ENCODE measurements at places on chromosomes 7 and 10.
A peak's percentile ranks its signal among the peaks of the same experiment; 100 is the strongest.

- no peak for DNase-seq
These were observed 25.1 kb upstream of the GPR37 start for GRCh38 chr7:124790645-124791044.

DNA sequence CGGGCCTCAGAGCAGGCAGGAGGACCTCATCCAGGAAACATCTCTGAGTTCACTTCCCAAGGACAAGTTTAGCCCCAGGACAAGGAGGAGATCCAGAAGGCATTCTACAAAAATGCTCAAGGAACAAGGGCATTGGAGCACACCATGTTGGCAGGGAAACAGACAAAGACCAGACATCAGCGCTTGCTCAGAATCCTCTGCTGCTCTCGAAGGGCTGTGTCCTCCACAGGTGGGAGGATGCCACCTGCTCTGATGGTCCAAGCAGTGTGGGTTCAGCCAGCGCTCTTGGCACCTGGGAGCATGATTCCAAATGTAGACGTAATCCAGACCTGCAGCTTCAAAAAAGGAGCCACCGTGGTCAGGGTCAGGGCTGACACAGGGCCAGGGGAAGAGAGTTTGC, 160.7 kb downstream of the DPP6 start:
- DNase-seq, result no peak

DNA sequence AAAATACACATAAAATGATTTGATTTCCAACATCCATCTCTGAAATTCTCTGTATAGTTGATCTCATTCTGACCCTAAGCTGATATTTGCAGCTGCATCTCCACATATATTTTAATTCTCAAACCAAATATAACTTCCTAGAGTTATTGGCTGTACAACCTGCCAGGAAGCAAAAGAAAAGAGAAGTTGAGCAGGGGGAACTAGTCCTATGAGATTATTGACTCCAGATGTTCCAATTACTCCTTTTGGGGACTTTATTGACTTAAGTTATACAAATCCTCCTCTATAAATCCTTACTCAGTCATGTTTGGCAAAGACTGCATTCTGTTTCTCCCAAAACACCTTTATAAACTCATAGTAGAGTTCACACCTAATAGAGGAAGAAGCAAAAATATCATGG, 599.4 kb upstream of the ANKRD30A start:
- DNase-seq, result no peak

DNA sequence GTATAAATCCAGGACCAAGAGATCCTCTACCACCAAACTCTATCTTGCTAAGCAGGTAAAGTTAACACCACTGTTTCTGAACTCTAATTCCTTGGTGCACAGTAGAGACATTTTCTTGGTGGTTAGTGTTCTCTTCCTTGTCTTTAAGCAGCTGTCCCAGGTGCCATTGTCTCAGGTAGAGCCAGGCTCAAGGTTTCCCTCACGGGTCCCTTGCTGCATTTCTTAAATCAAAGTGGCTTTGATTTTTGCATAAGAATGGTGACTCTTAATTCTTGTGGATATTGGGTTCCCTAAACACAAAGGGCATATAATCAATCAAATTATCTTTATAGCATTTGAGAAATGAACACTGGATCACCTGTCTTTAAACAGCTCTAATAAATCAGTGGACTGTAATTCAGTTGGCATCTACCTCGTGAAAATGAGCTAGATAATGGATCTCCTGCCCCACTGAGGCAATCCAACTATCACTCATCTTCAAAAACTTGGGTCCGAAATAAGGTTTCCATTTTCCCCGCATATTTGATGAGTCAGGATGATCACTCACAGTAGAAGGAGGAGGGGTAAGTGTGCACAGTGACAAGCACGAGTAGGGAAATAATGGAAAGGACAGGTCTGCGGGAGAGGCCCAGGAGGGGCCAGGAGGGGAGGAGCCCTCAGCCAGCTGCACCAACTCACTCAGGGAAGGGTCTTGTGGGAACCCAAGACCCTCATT, 2.4 kb downstream of the ABCC2 start:
- DNase-seq, result no peak

DNA sequence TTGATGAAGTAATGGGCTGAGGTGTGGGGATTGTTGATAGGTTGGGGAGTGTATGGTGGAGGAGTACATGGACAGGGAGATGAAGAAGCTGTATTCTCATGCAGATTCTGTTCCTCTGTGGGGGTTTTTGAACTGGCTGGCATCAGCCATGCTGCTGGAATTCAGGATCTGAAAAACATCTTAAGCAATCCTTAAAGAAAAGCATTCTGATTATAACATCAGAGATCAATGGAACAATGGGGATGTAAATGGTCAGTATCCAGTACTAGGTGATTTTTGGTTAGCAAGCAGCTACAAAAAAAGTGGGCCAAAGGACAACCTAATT, 247.5 kb upstream of the GALNT17 start:
- DNase-seq, result no peak

DNA sequence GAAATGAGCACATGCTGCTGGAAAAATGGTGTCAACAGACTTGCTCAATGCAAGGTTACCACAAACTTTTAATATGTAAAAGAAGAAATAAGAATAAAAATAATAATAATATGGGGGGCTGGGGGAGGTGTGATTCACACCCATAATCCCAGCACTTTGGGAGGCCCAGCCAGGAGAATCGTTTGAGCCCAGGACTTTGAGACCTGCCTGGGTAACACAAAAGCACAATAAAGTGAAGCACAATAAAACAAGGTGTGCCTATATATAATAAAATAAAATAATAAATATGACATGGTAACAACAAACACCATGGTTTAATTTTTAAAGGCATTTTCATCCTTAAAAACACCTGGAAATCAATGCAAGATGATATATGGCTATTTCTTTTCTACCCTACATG, 25.1 kb downstream of the EIF3A start:
- DNase-seq, result no peak

DNA sequence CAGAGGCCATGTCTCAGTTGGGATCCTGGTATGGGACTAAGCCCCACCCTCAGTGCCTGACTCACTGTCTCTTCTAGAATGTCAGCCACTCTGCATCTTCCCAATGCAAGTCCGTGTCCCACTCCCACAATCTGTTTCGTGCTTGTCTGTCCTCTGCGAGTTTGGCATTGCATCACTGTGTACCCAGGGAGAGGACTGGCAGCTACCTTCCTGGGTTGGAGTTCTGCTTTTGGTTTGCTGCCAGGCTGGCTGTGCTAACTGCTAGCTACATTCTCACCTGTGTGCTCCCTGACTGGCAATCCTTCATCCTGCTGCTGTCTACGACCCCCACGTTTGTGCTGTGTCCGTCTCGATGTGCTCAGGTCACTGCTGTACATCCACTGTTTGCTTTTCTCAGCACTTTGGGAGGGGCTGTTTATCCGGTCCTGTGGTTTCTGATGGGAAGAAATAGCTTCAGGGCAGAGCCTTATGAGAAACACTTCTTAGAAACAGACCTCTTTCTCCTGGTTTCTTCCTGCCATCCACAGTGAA, 56.0 kb upstream of the GLI3 start:
- no peak for DNase-seq

- DNase-seq, result no peak
These were observed 146.9 kb upstream of the ANK3 start for GRCh38 chr10:60536529-60537114.

DNA sequence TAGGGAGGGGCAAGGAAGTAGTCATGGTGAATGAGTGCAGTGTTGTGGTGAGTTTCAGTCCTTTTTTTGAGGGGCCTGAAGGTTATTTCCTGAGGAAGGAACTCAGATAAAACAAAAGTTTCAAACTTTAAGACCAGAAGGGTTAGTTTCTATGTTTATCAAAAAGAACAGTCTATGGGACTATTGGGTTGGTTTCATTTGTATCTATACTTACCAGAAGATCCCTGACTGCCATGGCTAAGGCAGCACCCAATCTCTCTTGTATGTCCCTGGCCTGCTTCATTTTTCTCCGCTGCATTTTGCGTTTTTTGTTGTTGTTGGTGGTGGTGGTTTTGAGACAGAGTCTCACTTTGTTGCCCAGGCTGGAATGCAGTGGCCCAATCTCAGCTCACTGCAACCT, 19.3 kb upstream of the GAD2 start:
- no peak for DNase-seq

DNA sequence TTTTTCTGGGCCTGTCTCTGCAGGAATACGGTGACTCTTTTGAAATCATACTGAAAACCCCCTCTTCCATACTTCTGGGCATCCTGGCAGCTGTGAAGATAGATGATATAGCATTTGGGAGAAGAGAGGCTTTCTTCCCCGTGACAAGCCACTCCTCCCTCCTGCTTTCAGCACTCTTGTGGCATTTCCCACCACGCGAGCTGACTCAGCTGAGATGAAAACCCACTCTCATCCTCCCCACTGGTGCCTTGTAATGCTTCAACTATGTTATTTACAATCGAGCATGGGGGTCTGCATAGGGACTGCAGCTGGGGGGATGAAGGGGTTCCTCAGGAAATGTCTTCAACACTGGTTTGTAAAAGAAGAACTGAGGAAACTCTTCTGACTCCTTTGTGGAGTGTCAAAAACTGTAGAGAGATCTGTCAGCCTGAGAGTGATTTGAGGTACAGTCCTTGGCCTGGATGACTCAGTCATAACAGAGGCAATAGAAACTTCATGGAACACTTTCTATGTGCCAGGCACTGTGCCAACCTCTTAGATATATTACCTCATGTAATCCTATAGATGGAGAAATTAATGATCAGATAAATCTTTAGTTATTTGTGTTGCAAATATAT, 1.7 kb upstream of the TBATA start:
- no peak for DNase-seq

DNA sequence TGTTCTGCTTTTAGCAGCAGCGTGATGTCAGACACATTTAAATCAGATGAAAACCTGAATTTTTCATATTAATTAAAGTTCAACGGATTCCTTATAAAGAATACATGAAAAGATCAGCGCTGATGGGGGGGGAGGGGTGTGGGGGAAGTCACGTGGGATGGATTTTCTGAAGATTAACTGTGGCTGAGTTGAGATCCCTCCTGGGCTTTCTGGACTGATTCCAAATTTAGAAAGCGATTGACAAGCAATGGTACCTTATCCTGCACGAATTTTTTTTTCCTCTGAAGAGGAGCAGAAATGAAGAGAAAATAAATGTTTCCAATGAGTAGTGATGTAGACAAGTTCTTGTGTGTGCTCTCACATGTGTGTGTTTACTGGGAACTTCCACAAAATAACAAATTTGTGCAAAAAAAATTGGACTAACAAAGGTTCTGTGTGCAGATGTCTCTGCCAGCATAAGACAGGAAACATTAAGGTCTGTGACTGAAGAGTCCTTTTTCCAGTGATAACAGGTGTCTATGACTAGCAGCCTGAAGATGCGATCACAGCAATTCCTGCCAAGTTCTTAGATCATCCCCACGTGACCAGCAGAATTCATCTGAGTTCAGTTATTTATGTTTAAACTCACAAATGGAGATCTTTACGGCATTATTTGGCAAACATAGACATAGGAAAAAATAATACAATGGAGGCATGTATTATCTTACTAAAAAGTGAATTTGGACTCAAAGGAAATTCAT, 585.2 kb upstream of the CELF2 start:
- no peak for DNase-seq

DNA sequence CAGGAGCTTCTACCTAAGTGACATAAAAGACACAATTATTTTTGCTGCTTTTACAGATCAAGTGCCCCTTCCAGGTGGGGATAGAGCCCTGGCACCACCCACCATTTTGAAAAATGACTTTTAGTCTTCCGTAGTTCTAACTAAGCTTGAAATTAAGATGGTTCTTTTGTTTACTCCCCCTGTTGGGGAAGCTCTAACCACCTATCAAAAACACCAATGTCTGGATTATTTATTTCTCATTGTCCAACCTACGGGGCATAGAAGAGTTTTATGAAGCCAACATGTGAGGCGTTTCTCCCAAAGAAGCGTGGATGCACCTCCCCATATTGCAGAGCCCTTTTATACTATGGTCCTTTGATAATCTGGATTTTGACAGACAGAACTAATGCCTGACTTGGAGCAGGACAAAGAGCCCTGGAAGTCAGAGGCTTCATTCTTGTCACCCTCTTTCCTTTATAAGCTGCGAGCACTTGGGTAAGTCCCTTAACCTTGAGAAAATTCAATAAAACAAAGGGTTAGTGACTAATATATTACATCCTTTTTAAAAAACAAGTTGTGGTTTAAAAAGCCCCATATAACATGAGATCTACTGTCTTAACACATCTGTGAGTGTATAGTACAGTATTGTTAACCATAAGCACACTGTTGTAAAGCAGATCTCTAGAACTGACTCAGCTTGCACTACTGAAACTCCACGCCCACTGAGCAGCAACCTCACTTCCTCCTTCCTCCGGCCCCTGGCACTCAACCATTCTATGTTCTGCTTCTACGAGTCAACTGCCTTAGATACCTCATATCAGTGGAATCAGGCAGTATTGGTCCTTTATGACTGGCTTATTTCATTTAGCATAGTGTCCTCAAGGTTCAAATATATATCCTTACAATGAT, 67.5 kb downstream of the ATXN7L1 start:
- DNase-seq, result peak; percentile 44

- DNase-seq, result no peak
These were observed 196.8 kb downstream of the XPNPEP1 start for GRCh38 chr10:109726473-109726872.

DNA sequence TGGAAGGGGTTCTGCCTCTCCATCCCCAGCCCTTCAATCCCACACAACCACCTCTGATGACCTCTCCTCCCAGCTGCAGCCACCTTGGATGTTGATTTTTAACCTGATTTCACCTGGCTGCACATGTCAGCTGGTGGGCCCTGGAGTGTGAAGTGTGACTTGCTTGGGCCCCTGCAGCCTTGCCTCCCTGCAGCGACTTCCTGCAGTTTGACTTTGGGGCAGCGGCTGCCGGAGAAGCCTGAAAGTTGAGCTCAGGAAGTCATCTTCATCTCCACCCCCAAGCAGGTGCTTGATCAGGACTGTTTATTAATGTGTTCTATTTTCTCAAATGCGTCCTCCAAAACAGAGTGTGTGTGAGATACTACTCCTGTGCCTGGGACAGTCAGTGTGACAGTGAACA, 675.2 kb upstream of the GALNT17 start:
- no peak for DNase-seq

- no peak for DNase-seq
These were observed 9.2 kb downstream of the OR2A5 start for GRCh38 chr7:144057954-144058353.

GRCh38 chr7:15602236-15602635, 40.4 kb upstream of the AGMO start:
- no peak for DNase-seq

- no peak for DNase-seq
These were observed 89.6 kb downstream of the CACNB2 start for GRCh38 chr10:18229826-18230225.

GRCh38 chr7:41855798-41856197, 152.9 kb upstream of the INHBA start:
- DNase-seq, result no peak

- no peak for DNase-seq
These were observed 110.0 kb downstream of the CAMK1D start for GRCh38 chr10:12459340-12459739.

GRCh38 chr10:112394475-112394875, 20.6 kb downstream of the ACSL5 start:
- DNase-seq, result no peak

DNA sequence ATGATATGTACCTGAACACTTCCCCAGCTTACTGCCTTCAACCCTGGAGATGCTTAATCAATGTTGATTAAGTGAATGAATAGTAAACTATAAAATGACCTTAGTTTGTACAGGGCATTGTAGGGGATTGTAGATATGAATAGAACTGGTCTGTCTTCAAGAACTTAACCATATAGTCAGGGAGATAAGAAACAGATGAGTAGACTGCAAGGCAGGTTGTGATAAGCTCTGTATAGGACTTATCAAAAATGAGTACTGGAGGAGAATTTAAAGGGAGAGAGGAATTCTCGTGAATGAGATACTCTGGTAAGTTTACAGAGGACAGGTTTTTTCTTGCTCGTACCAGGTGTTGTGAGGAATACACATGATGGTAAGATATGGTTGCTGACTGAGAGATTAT, 27.6 kb downstream of the SGPL1 start:
- DNase-seq, result no peak
